ENCODE measurements at places on chromosomes 4 and X.

DNA sequence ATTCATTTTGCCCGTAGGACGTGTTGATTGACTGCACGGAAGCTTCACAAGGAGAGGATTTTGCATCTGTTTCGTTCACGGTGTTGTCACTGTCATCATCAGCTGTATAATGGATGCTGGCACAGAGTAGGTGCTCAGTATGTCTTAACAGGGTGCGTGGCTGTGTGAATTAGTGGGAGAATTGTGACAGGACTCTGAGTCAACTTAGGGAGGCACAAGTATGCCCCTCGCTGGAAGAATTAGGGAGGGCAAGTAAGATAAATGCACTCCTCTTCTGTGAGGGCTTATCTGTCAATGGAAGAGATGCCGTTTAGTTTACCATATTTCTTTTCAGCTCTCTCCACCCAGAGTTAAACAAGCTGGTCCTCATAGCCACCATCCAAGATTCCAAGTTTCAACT lies 107.2 kb downstream of the TRIML1 start:
- no peak for DNase-seq

GRCh38 chr4:95963456-95963855 lies 123.6 kb downstream of the PDHA2 start:
- no peak for DNase-seq

- DNase-seq: no peak
Observed at GRCh38 chrX:14832586-14832985, 40.3 kb downstream of the FANCB start.

DNA sequence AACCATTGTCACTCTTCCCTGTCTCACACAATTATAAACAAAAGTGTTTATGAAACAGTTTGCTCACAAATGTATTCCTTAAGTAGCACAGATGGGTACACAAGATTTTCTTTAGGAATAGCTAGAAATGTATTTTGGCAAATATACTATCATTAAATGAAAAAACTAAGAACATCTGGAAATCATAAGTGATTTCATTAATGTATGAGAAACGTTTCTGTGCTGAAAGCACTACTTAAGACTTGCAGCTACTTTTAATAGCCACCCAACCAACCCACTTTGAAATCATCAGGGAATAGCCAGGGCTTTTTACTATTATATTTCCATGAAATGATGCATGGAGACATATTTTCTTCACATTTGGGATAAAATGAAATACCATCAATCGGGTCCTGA lies 62.3 kb upstream of the NAP1L5 start:
- DNase-seq: no peak

DNA sequence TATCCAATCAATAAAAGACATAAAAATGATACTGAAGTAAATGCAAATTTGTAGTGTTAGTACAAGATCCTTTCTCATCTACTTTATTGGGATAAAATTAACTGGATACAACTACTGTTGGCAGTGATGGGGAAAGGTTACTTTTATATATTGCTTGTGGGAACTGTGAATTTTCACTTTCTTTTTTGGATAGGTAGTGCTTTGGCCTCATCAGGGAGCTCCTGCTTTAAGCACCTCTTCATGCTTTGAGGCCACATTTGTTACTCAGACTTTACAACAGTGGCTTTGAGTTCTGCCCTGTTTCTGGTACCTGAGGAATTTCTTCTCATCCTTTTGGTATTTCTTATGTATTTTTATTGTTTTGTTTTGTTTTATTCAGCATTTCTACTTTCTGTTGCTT lies 316.8 kb upstream of the ZCCHC13 start:
- DNase-seq: no peak

DNA sequence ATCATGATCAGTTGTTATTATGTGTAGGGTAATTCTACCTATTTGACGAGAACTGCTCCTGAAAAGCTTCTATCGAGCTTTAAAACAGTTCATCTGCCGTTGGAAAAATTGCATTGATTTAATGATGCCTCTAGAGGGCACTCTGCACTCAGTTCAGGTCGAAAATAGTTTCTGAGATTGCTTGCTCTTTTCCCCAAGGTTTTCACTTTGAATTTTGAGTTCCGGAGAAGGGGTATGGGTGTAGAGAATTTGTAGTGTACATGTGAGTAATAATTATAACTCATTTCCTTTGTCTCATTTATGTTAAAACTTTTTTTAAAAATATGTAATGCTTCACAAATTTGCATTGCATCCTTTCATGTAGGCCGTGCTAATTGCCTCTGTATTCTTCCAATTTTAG lies 28.4 kb upstream of the TNIP3 start:
- no peak for DNase-seq

DNA sequence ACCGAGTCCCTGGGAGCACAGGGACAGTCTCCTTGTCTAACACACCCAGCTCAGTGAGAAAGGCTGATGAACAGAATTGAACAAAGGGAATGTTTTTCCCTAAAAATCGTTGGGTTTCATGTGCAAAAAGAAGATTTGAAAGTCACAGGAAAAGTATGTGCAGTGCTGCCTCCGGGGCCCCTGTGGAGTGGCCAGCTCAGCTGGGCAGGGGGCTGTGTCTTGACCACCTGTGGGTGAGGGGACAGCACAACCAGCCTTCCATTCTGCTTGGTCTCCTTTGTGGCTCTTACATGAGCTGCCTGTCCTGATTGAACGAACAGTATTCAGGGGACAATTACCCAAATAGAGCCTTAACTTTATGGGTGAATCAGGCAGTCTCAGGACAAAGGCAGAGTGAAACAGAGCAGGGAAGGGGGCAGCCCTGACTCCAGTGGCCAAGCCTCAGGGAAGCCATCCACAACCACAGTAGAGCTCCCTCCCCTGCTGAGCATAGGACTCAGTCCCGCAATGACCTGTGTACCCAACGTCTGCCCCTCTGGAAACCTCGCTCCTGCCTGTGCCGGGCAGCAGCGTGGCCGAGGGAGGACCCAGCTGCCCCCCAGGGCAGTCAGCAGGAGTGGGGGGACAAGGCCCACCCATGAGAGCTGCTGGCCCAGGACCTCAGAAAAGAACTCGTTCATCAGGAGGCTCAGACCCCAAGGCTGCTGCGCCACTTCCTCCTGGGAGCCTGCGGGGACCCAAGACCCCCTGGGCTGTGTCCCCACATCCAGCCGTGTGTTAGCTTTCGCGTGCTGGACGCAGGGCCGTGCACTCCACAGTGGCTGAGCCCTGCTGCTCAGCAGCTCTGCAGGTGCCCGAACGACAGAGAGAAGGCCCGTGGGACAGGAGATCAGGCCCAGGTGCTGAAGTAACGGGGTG lies 59.6 kb upstream of the MXD4 start:
- no peak for DNase-seq

DNA sequence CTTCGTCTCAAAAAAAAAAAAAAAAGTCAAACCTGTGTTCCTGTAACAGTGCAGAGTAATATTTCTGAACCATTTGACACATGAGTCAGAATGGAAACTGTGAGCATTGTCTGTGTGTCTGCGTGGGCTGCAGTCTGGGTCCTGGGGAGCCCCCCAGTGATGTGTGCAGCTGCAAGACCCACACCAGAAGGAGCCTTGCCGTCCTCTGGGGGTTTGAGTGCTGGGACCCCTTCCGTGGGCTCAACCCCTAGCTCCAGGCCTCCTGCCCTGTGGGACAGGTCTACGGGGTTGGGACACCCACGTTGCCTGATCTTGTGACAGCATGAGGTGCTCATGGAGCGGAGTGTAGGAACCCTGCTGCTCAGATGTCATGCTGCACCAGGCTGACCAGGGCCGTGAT lies 43.7 kb downstream of the DDX3X start:
- DNase-seq: peak; percentile 25

- no peak for DNase-seq
Observed at GRCh38 chrX:139172731-139173130, 357.8 kb upstream of the F9 start.

DNA sequence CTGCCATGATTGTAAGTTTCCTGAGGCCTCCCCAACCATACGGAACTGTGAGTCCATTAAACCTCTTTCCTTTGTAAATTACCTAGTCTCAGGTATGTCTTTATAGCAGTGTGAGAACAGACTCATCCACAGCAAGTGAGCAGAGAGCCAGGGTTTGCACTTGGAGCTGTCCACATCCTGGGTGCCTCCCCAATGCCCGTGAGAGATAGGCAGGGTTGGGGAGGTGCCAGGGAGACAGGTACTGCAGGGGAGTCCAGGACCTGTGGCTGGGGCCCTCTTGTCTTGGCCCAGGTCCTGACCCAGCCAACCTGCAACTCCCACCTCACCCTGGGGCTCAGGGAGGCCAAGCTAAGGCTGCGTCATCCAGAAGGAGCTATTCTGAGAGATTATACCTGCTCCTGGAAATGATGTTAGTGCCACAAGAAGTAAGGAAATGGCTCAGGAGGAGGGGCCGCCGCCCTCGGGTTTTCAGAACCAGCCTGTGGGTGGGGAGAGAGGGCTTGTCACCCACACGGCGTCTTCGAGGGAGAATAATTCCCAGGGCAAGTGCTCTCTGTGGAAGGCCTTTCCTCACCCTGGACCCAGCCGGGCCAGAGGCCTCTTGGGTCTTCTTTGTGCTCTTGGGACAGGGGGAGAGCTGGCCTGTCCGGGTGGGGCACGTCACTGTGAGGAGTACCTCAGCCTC lies 66.5 kb downstream of the ADRA2C start:
- DNase-seq: no peak

GRCh38 chrX:20498851-20499635 lies 232.3 kb upstream of the RPS6KA3 start:
- DNase-seq: no peak

GRCh38 chr4:36086261-36086786 lies 158.0 kb downstream of the ARAP2 start:
- no peak for DNase-seq

GRCh38 chr4:67520141-67520540 lies 25.2 kb downstream of the CENPC start:
- DNase-seq: no peak

GRCh38 chrX:153029875-153030274 lies 26.4 kb upstream of the PNMA3 start:
- DNase-seq: no peak

- no peak for DNase-seq
Observed at GRCh38 chr4:87419578-87420249, 2.7 kb upstream of the NUDT9 start.

GRCh38 chr4:165199722-165200121 lies 7.6 kb upstream of the KLHL2 start:
- no peak for DNase-seq

DNA sequence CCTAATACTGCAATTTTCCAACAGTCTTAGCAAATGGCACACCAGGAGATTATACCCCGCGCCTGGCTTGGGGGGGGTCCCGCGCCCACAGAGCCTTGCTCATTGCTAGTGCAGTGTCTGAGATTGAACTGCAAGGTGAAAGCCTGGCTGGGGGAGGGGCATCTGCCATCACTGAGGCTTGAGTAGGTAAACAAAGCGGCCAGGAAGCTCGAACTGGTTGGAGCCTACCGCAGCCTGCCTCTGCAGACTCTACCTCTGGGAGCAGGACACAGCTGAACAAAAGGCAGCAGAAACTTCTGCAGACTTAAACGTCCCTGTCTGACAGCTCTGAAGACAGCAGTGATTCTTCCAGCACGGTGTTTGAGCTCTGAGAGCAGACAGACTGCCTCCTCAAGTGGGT lies 172.8 kb upstream of the NAP1L5 start:
- no peak for DNase-seq

DNA sequence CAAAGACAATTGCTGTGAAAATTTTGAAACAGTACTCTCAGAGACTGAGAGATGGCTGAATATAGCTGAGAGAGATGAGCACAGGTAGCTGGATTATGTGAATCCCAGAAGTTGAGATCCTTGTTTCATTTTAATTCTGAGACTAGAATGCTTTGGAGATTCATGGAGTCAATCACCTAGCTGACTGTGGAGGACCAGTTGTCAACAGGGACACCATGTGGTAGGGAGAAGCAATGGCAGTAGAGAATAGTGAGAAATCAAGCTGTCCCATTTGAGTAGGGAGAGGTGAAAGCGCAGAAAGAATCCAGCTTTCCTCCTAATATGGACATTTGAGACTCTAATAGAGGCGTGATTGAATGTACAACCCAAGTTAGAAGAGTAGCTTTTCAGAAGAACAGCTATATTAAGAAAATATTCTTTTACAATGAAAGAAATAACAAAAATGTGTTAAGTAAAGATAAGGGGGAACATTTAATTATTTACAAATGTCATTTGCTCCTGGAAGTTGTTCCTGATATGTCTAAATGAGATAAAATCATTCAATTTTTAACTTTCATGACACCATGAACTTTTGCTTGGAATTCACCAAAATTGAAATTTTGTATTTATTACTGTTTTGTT lies 30.3 kb upstream of the GLRB start:
- DNase-seq: no peak

DNA sequence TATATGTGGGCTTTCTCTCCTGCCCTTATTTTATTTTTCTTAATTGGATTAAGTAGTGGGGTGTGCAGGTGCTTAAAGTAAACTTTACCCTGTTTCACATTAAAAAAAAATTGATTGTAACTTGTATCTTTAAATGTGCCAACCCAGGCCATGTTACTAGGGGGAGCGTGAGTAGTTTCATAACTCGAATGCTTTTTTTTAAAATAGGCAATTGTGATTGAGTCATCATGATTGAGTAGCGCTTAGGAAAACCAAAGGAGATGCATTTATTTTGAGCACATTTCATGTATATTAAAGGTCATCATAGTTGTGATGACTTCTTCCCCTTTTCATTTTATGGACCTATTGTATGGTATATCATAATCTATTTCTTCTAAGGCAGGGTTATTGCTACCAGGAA lies 32.2 kb downstream of the GPAT3 start:
- DNase-seq: no peak

DNA sequence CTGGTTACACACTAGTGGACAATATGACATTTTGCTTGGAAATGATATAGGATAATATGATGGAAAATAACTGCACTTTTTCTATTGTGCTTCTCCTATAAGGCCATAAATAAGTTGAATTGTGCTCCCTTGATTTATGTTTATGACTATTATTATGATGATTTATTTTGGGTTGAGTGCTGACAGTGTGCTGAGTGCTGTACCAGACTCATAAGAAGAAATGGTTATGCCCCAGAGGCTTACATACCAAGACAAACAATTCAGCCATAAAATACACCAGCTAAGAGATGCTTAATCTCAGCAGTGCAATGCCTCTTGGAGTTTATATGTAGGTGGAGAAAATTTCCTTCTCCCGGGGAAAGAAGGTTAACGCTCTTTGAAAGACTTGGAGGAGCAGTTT lies 199.8 kb upstream of the NOCT start:
- DNase-seq: no peak

DNA sequence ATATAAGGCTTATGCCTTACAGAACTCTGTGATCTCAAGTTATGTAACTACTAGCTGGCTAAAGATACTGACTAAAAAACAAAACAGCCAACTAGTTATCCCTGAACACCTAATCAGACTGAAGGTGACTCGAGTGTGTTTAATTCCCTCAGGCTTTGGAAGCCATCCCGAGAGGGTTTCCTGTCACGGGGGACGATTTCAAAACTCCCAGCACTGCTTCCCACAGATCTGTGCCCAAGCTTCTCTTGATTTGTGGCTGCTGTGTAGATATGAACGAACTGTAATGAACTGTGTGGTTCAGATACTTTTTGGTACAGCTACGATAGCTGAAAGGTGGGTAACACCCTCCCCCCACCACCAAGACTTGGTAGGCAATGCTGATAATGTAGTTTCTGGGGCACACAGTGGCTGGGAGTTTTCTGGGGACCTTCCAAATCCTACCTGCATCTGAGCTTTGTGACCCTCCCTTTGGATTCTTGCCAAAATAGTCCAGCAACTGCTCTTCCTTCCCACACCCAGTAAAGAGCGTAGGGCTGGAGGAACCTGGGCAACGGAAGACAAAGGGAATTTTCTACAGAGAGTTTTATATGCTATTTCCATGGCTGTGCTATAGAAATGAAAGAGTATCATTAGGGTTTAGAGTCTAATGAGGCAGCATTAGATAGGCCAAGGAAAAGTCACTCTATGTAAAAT lies 148.8 kb downstream of the MGST2 start:
- DNase-seq: no peak

GRCh38 chr4:123088501-123088900 lies 166.1 kb upstream of the NUDT6 start:
- no peak for DNase-seq
